ENCODE measurements at places on chromosomes 5 and 9.

DNA sequence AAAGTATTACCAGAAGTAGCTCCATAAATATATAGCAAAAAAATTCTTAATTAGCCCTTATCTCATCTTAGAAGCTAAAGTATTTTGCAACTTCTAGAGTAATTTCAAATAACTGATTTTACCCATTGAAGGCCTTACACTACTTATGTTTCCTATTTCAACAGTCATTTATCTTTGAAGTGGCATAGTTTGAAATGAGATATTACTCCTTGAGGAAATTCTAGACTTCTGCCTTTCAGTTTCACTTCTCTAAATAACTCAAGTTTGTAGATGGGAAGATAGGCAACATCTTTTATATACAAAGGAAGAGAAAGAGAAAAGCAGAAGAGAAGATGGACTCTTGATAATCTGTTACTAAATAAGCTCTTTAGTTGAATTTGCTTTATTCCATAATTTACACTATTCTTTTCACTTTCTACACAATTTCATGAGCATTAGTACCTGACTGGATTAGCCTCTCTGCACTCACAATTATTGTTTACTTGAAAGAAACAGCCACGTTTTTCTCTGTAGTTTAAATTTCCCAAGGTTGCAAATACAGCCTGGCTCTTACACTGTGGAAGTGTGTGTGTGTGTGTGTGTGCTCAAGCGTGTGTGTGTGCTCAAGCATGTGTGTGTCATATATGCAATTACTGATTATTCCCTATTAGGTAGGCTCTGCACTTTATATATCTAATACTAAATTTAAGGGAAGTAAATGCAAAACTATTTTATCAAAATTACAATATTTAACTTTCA, 60.6 kb upstream of the EMB start:
- H3K4me3 ChIP-seq, result no peak overlapping the region
- H3K36me3 ChIP-seq, result no peaks in the 10 kb centered on the region
- H3K27me3 ChIP-seq, result no peaks in the 10 kb centered on the region
- no peak overlapping the region for H3K27ac ChIP-seq
- H3K4me1 ChIP-seq, result no peaks in the 10 kb centered on the region
- DNase-seq, result no peak

GRCh38 chr9:127549751-127550150, 62.3 kb upstream of the STXBP1 start:
- no peaks in the 10 kb centered on the region for H3K27me3 ChIP-seq
- H3K27ac ChIP-seq, result no peak overlapping the region
- no peak for DNase-seq

DNA sequence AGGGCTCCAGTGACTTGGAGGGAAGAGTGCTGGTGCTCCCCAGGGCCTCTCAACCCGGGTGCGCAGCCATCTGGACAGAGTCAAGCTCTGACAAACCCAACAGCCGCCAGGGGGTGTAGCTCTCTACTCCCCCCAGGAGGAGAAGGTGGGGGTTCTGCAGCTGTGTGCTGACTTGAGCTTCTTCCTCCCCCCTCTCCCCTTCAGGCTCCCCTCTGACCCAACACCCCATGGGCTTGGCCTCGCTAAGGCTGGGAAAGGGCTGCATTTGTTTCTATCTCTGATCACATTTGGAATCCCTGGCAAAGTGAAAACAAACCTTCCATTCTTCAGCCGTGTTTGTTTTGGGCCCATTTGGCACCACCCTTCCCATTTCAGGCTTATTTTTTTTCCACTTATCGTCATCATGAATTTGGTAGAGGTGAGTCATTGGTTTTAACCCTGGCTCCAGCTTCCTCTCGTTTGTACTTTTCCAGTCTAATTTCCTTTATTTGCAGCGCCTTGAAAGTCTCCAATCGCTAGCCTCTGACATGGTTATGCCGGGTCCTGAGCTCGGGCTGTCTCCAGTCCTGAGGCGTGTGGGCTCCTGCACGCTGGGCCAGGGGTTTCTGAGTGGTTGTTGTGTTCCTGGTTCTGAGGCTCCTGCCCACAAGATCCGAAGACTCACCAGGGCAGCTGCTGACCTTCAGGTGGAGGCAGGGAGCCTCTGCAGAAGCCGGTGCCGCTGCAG, 36.1 kb downstream of the DAP start:
- peak overlapping the region; percentile 17 for H3K4me3 ChIP-seq
- peak; percentile 88 for DNase-seq
- no peaks in the 10 kb centered on the region for H3K27me3 ChIP-seq
- peak overlapping the region; percentile 85 for H3K27ac ChIP-seq

DNA sequence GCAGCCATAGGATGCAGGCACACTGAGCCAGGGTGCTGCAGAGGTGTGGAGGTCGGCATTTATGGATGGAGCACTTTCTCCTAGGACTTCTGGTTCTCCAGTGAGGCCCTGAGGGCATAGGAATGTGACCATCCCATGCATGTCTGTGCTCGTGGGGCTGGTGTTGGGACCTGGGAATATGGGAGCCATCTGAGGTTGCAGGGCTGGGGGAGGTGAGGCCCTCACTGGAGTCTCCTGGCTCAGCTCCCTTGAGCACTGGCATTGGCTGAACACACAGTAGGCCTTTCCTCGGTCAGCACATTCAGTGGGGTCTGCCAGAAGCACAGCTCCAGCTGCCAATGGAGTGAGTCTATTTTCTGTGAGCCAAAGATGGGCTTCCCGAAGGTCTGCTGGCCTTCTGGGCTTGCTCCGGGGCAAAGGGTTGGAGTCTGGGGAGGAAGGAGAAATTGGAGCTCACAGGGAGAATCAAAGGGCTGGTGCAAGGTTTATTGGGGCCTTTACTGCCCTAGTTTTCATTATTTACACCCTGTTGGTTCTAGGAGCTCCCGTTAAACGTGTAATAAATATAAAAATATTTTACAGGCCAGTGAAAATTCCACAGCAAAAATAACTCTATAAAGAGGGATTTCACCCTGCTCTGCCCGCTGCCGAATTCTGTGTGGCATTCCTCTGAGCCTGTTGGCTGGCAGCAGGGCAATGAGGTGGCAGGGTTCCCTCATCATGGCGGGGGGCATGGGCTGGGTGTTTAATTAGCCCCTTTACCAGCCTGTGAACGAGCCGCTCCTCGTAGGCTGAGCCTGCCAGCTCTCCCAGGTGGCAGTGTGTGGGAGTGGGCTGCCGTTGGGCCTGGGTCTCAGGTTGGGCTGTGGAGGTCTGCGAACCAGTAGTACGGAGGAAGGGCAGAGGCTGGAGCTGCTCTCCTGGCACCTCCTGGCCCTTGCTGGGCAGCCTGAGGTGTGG, 31.6 kb upstream of the PITX1 start:
- no peak overlapping the region for H3K4me3 ChIP-seq
- no peaks in the 10 kb centered on the region for H3K27me3 ChIP-seq
- no peak overlapping the region for H3K27ac ChIP-seq
- H3K4me1 ChIP-seq, result peaks cover 2% of the 10 kb centered on the region
- DNase-seq, result no peak

DNA sequence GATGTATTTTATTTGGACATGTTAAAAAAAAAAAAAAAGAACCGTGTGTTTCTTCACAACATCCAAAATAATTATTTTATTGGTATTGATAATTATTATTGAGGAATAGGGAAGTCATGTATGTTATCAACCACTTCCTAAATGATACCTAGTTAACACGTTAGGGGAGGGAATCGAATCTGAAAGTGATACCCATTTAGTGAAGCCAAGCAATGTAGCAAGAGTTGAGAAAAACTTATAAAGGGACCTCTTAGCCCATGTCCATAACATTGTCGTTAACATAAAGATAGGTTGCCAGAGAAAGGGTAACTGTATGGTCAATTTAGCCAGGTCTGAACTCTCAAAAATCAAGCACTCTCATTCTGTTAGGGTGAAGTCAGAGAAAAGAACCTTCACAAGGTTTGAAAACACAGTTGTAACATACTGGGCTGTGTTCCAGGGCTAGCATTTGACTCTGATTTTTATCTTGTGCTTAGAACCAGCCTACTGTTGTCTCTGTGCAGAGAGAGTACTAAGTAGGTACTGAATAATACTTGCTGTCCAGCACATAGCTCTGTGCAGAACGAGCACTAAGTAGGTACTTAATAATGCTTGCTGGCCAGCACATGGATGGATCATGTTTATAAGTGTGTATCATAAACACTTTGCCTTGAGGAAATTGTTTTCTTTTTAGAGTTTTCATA, 60.4 kb downstream of the GHR start:
- no peak overlapping the region for H3K27ac ChIP-seq
- H3K4me3 ChIP-seq, result no peak overlapping the region

DNA sequence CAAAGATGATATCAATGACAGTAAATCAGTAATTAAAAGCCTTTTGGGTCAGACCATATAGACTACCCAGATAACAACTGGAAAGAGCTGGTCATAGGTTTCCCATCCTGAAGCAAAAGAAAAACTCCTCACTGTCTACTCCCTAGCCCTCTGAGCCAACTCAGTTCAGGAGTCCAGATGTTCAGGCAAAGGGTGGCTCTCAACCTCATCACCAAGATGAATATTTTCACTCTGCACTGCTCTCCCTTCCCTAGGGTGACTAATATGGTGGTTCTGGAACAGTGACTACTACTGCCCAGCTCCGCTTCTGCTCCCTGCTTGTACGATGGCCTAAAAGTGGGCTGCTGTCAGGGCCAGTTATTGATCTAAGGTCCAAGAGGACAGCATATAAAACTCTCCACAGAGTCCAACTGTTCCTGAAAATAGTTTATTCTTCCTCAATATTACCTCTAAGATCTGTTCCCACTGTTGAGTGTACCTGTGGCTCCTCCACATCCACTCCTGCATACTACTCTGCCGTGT, 263.4 kb upstream of the SLC30A5 start:
- H3K4me3 ChIP-seq, result no peak overlapping the region
- H3K27ac ChIP-seq, result no peak overlapping the region
- no peaks in the 10 kb centered on the region for H3K4me1 ChIP-seq
- no peaks in the 10 kb centered on the region for H3K36me3 ChIP-seq

GRCh38 chr5:144332265-144332664, 161.6 kb downstream of the KCTD16 start:
- no peaks in the 10 kb centered on the region for H3K27me3 ChIP-seq
- H3K4me1 ChIP-seq, result no peaks in the 10 kb centered on the region
- no peak overlapping the region for H3K27ac ChIP-seq
- no peak for DNase-seq
- no peak overlapping the region for H3K4me3 ChIP-seq
- no peaks in the 10 kb centered on the region for H3K36me3 ChIP-seq

DNA sequence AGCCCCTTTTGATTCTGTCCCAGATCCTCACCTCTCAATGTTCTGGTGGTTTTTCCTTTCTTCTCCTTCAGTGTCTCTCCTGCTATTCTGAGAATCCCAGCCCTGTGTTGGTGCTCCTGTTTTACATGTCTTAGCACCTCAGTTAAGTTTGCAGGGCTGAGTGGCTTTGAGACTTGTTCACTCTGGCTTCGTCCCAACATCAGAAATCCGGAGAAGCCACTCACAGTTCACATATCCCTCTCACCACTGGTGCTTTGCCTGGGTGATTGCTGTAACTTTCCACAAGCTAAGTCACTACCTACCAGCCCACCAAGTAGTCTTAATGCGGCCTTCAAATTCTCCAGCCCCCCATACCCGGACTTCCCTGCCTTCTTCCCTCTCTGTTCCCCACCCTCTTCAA, 40.2 kb downstream of the CYFIP2 start:
- H3K27me3 ChIP-seq, result no peaks in the 10 kb centered on the region
- no peaks in the 10 kb centered on the region for H3K4me1 ChIP-seq
- no peaks in the 10 kb centered on the region for H3K36me3 ChIP-seq
- DNase-seq, result no peak

GRCh38 chr9:108467653-108468324, 388.0 kb downstream of the ACTL7B start:
- no peak overlapping the region for H3K4me3 ChIP-seq
- no peak overlapping the region for H3K27ac ChIP-seq
- H3K4me1 ChIP-seq, result no peaks in the 10 kb centered on the region
- no peaks in the 10 kb centered on the region for H3K36me3 ChIP-seq
- H3K27me3 ChIP-seq, result no peaks in the 10 kb centered on the region
- no peak for DNase-seq

DNA sequence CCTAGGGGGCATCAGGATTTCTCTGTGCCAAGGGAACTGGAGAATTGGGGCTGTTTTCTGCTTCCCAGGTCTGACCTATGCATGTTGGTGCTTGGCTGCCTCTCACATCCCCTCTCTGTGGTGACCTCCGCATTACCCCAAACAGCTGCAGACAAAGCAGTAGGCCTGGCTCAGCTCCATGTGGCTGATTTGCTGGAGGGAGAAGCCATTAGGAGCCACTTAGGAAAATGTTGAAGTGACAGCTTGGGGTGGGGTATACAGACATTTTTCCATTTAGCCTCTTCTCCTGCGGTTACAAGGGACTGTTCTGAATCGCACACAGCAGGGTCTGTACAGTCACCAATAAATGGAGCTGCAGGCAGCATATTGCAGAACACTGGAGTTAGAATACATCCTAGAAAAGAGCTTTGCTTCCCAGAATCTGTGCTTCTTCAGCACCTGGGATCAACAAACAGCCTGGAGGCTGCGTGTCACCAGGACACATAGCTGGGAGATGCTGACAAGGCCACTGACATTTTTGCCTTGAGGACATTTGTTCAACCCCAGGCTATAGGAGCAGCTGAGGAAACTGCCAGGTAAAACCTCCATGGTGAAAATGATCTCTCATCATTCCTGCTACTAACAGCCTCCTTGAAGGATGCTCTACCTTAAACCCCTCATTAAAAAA, 335.3 kb downstream of the DIRAS2 start:
- H3K36me3 ChIP-seq, result no peaks in the 10 kb centered on the region
- no peak overlapping the region for H3K4me3 ChIP-seq
- DNase-seq, result no peak
- no peaks in the 10 kb centered on the region for H3K27me3 ChIP-seq
- H3K4me1 ChIP-seq, result no peaks in the 10 kb centered on the region

DNA sequence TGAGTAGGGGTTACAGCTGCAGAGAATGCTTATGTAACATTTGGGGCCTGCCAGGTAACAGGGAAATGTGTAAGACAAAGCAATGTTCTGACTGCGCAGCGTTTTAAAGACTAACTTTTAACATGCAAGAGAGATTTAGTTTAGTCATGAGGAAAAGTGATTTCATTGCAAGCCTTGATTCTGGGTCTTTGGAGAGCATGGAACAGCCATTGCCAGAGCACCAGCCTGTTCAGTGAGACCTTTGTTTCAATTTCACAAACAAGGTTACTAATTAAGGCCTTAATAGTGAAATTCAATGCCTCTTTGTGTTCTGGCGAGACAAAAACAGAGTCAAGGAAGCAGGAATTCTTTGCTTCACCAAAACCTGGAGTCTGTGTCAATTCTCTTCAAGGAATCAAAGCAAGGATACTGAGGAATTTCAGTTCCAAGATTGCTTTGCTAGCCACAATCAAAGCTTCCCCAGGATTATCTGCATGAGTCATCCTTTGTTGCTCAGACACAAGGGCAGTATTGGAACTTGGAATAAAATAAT, 14.4 kb downstream of the CKMT2 start:
- H3K27me3 ChIP-seq, result no peaks in the 10 kb centered on the region
- H3K4me3 ChIP-seq, result no peak overlapping the region
- H3K4me1 ChIP-seq, result no peaks in the 10 kb centered on the region
- no peaks in the 10 kb centered on the region for H3K36me3 ChIP-seq
- DNase-seq, result no peak

- no peak for DNase-seq
- H3K36me3 ChIP-seq, result no peaks in the 10 kb centered on the region
- H3K4me3 ChIP-seq, result no peak overlapping the region
- H3K27me3 ChIP-seq, result no peaks in the 10 kb centered on the region
- H3K4me1 ChIP-seq, result no peaks in the 10 kb centered on the region
These were observed 76.6 kb downstream of the CD180 start for GRCh38 chr5:67120032-67120431.
